PC-9 (cell line): ENCODE measurements at places on chromosomes 2 and 18. TPM values are rescaled to one million over a fixed set of nuclear protein-coding genes. Genes with fewer than 3 reads are reported as not detected.

GRCh38 chr2:100518801-100519200 lies 44.0 kb upstream of the PDCL3 start:
- H3K27ac ChIP-seq, result no peak overlapping the region
- no peaks in the 10 kb centered on the region for H3K4me1 ChIP-seq
- H3K36me3 ChIP-seq, result no peaks in the 10 kb centered on the region
- DNase-seq, result no peak
- peaks cover 91% of the 10 kb centered on the region for H3K27me3 ChIP-seq

DNA sequence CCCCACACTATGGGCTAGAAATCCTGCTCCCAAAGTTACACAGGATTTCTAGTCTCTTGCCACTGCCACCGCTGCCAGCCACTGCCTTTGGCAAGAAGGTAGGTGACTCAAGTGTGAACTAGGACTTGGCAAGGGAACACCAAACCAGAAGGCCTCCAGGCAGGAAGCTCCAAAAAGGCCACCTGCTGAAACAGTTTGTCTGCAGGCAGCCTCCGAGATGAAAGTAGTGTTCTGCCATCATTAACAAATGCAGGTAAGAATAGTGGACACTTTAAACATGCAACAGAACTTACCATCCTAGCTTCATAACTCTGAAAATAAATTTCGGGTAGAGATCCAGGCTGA lies 3.9 kb downstream of the ANKRD44 start:
- no peak overlapping the region for H3K4me3 ChIP-seq
- H3K36me3 ChIP-seq, result no peaks in the 10 kb centered on the region
- H3K27ac ChIP-seq, result no peak overlapping the region

DNA sequence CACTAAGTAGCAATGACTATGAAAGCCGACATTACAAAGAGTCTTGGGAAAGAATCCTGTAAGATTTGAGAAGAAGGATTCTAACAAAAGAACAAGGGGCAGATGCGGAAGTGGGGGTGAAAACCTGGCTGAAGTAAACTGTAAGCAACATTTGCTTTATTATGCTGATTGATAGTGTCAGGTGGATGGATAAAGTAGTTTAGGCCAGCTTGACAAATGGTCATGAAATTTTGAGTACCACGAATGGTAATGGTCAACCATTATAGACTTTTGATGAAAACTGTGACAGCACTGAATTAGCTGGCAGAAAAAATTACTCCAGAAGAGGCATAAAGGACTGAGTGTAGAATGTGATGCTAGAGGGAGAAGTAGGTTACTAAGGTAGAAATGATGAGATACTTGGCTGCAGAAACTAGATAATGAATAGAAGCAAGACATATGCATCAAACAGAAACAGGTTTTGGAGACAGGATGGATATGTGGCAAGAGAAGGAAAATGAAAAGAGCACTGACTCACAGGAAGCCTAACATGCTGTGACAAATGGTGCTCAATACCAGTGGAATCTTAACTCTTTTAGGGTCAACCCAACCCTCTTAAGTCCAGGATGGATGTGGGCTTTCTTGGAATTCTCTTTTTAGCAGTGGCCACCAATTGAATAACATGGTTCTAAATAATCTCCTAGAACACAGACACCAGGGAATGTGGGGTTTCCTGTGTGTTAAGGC lies 6.8 kb downstream of the THUMPD2 start:
- H3K36me3 ChIP-seq, result peaks cover 79% of the 10 kb centered on the region
- H3K27ac ChIP-seq, result peak overlapping the region; percentile 8; the same call in 1 of the 2 replicates
- H3K4me1 ChIP-seq, result peaks cover 18% of the 10 kb centered on the region
- H3K27me3 ChIP-seq, result no peaks in the 10 kb centered on the region

Gene COLEC11
- 2.4 and 4.6 TPM in 2 replicates for total RNA-seq

GRCh38 chr2:47941936-47942335 lies 35.6 kb upstream of the FBXO11 start:
- no peak for DNase-seq
- H3K27ac ChIP-seq, result no peak overlapping the region

Gene CYRIA
- 3.9 and 4.0 TPM in 2 replicates for total RNA-seq

Gene TNFAIP6
- not detected in 2 replicates for total RNA-seq

DNA sequence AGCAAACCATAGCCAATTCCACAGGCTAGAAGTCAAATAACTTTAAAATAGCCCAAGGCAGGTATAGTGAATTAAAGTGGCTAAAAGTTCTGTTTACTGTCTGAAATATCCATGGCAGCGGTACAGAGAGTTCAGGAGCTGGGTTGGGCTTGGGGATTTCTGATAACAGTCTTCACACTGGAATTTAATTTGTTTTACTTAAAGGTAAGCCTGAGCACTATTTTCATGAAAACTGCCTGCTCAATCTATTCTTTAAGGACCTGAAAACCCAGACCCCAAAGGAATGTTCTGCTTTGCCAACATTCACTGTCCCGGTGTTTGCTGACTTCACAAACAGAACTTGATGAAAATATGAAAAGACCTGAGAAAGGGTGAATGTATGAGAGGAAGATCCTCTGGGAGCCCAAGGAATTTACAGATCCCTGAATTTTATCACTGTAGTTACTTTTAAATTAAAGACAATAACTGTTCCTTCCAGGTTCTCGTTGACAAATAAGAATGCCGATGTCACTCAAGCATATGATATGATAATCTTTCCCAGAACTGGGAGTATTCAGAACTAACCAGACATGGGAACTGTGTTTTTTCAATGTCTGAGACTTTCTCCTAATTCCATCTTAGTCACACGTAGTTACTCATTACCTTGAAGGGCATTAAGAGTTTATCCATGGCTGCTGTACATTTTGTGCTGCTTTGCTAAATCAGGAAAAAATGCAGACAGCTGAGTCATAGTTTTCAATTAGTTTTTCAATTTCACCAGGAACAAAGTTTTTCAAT lies 28.3 kb upstream of the ITGB6 start:
- H3K27ac ChIP-seq, result peak overlapping the region; percentile 100
- no peaks in the 10 kb centered on the region for H3K36me3 ChIP-seq
- no peak for DNase-seq
- no peaks in the 10 kb centered on the region for H3K27me3 ChIP-seq
- H3K4me1 ChIP-seq, result peaks cover 80% of the 10 kb centered on the region

GRCh38 chr2:233598952-233599351 lies 18.5 kb upstream of the UGT1A8 start:
- no peak for DNase-seq
- H3K36me3 ChIP-seq, result no peaks in the 10 kb centered on the region
- H3K27ac ChIP-seq, result no peak overlapping the region
- H3K4me3 ChIP-seq, result no peak overlapping the region
- no peaks in the 10 kb centered on the region for H3K27me3 ChIP-seq

DNA sequence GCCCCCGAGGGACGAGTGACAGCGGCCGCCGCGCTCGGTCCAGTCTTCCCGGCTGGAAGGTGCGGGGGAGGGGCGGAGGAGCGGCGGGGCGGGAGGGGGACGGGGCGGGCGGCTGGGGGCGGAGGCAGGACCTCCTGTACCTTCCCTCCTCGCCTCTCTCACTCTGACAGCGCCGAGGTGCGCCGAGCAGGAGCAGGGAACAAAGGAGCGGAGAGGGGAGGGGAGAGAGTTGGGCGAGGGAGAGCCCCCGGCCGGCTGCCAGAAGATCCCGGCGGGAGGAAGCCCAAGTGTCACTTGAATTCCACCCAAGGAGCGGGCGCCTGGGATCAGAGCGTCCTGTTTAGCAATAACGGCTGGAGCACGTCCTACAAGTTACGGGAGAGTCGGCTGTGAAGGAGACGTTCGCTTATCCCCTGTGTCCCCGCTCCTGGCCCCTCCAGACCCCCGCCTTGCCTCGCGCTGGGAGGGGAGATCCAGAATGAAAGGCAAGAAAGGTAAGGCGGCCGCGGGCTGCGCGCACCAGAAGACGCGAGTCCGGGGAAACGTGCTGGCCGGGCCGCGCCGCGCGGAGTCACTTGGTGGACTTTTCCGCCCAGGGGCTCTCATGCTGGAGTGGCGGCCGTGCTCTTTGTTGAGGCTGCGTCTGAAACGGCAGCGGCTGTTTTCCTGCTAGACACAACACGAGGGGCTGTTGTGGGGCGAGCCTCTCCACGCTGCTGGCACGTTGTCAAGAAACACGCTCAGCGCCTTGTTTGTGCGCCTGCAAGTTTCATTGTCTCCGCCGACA lies at the start of gene TGIF1:
TSS of gene TGIF1 (plus strand) at position 161 of the 787 bp plus-strand sequence. CDS start at position 479, 318 bp downstream.
- peak within 1 kb of the TSS; percentile 96 for H3K27ac ChIP-seq
- peaks cover 39% of the 10 kb centered on the region for H3K4me1 ChIP-seq
- H3K4me3 ChIP-seq, result peak within 1 kb of the TSS; percentile 83
- peaks cover 9% of the 10 kb centered on the region; the same call in 1 of the 2 replicates for H3K36me3 ChIP-seq
- no peaks in the 10 kb centered on the region for H3K27me3 ChIP-seq

- no peak for DNase-seq
- no peak overlapping the region for H3K27ac ChIP-seq
- H3K4me3 ChIP-seq, result no peak overlapping the region
Observed at GRCh38 chr18:58350526-58350925, 278.4 kb downstream of the ALPK2 start.

Gene FHOD3
- total RNA-seq, result 10.6 and 13.3 TPM in 2 replicates

Gene TDRD15
- 1.9 and 2.9 TPM in 2 replicates for total RNA-seq

Gene PRKAG3
- not detected in 2 replicates for total RNA-seq

DNA sequence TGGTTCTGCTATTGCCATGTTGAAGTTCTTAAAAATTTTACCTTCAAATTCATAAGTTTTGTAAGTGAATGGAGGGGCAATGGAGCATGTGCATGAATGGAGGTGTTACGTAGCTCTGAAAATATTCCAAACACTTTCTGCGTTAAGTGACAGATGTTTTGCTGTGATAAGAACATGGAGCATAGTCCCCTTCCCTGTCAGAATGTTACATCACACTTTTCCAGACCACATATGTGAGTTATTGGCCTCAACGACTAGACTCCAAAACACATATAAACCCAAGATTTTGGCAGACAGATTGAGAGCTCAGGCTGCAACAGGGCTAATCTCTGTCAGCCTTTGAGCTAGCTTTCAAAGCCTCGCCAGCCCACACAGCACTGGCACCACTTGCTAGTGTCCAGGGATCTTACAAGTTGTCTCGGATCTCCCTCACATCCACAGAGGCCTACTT lies 27.2 kb upstream of the MFSD6 start:
- no peaks in the 10 kb centered on the region for H3K36me3 ChIP-seq
- H3K27ac ChIP-seq, result no peak overlapping the region
- DNase-seq, result no peak

GRCh38 chr18:65754121-65754520 lies 3.3 kb downstream of the CDH7 start:
- DNase-seq, result no peak
- no peaks in the 10 kb centered on the region for H3K36me3 ChIP-seq
- H3K27ac ChIP-seq, result no peak overlapping the region
- H3K4me1 ChIP-seq, result no peaks in the 10 kb centered on the region

- H3K36me3 ChIP-seq, result no peaks in the 10 kb centered on the region
- no peaks in the 10 kb centered on the region for H3K4me1 ChIP-seq
- no peak overlapping the region for H3K27ac ChIP-seq
- no peak for DNase-seq
- H3K4me3 ChIP-seq, result no peak overlapping the region
Observed at GRCh38 chr2:7951001-7951400, 730.9 kb upstream of the ID2 start.

GRCh38 chr2:85405201-85406059 lies 4.7 kb downstream of the CAPG start:
- no peaks in the 10 kb centered on the region for H3K27me3 ChIP-seq
- H3K4me3 ChIP-seq, result no peak overlapping the region
- peaks cover 16% of the 10 kb centered on the region for H3K4me1 ChIP-seq
- H3K36me3 ChIP-seq, result no peaks in the 10 kb centered on the region

Gene ADAM23
- total RNA-seq, result 8.9 and 12.0 TPM in 2 replicates

GRCh38 chr18:44973282-44973681 lies 292.6 kb downstream of the SETBP1 start:
- DNase-seq, result no peak
- H3K27ac ChIP-seq, result no peak overlapping the region
- H3K4me1 ChIP-seq, result no peaks in the 10 kb centered on the region
- H3K4me3 ChIP-seq, result no peak overlapping the region
- no peaks in the 10 kb centered on the region for H3K27me3 ChIP-seq
- no peaks in the 10 kb centered on the region for H3K36me3 ChIP-seq

Gene UPP2
- not detected in 2 replicates for total RNA-seq

Gene EFHD1
- total RNA-seq, result 10.6 and 15.0 TPM in 2 replicates

Gene ATG4B
- total RNA-seq, result 162 and 177 TPM in 2 replicates

Gene PDE1A
- 0.11 and 0.30 TPM in 2 replicates for total RNA-seq

GRCh38 chr2:100188326-100188725 lies 45.9 kb upstream of the AFF3 start:
- H3K4me3 ChIP-seq, result no peak overlapping the region
- no peak for DNase-seq
- no peaks in the 10 kb centered on the region for H3K36me3 ChIP-seq
- H3K4me1 ChIP-seq, result no peaks in the 10 kb centered on the region

Gene MYL1
- not detected in 2 replicates for total RNA-seq

Gene MAB21L4
- total RNA-seq, result 68.8 and 84.0 TPM in 2 replicates
